Tracheal epithelial cell (primary cell): ENCODE measurements at places on chromosomes 4 and X. TPM values are rescaled to one million over a fixed set of nuclear protein-coding genes. Genes with fewer than 3 reads are reported as not detected.

Gene PDE6B
- total RNA-seq: 0.21 and 4.8 TPM in 2 replicates

Gene MEPE
- not detected in 2 replicates for total RNA-seq

Gene MAGEA9B
- 0.21 TPM in 1 of 2 replicates, not detected in the other for total RNA-seq

Gene UNC5C
- under 0.01 TPM in 1 of 2 replicates, not detected in the other for total RNA-seq

Gene UGT2A1
- not detected in 2 replicates for total RNA-seq

Gene PHOX2B
- total RNA-seq: not detected in 2 replicates

Gene SSX1
- total RNA-seq: not detected in 2 replicates

Gene NDNF
- not detected in 2 replicates for total RNA-seq

Gene WAS
- not detected in 2 replicates for total RNA-seq

Gene GPR34
- total RNA-seq: not detected in 2 replicates

Gene MAPK10
- total RNA-seq: 2.2 and 7.0 TPM in 2 replicates

Gene ANXA10
- total RNA-seq: 0.24 and 0.43 TPM in 2 replicates

Gene PNPLA4
- total RNA-seq: 17.6 and 24.3 TPM in 2 replicates

Gene FATE1
- not detected in 2 replicates for total RNA-seq

Gene ADGRL3
- total RNA-seq: under 0.01 TPM in 1 of 2 replicates, not detected in the other

Gene UGT2B10
- not detected in 2 replicates for total RNA-seq

Gene PTPN13
- 64.1 and 72.9 TPM in 2 replicates for total RNA-seq

Gene ASB12
- total RNA-seq: not detected in 2 replicates

Gene CSN3
- not detected in 2 replicates for total RNA-seq

Gene FAM120C
- total RNA-seq: 0.85 and 4.3 TPM in 2 replicates

Gene ARAP2
- total RNA-seq: 48.0 and 64.2 TPM in 2 replicates

Gene HEPH
- not detected in 2 replicates for total RNA-seq

Gene FGFBP1
- 65.2 and 99.8 TPM in 2 replicates for total RNA-seq

Gene SMR3B
- not detected in 2 replicates for total RNA-seq

Gene RNF113A
- total RNA-seq: 14.7 and 16.8 TPM in 2 replicates

Gene SPACA5
- total RNA-seq: not detected in 2 replicates

Gene MAGIX
- 3.0 and 4.1 TPM in 2 replicates for total RNA-seq

Gene MTNR1A
- not detected in 2 replicates for total RNA-seq

Gene ZNF711
- 2.3 and 3.9 TPM in 2 replicates for total RNA-seq

Gene FLNA
- 796 and 1,439 TPM in 2 replicates for total RNA-seq

Gene F9
- not detected in 2 replicates for total RNA-seq

Gene RNF128
- total RNA-seq: 19.0 and 51.8 TPM in 2 replicates

Gene MTCP1
- 1.9 and 7.2 TPM in 2 replicates for total RNA-seq

Gene AWAT2
- not detected in 2 replicates for total RNA-seq
